ENCODE measurements at places on chromosomes 1 and 21.

DNA sequence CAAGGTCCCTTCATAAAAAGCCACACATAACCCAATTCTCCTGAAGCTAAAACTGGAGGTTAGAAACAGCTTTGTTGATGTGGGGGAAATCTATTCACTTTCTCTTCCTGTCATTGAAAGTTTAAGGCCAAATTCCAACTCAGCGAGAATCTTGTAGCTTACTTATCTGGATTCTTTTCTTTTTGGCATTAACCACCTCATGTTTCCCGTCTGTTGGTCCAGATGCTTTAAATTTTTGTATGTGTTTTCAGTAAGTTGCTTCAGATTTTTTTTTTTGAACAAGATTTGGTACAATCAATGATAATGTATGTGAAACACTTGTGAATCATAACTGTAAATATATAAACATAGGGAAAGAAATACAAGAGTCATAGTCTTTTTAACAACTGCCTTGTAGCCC is 33.7 kb upstream of the NEK7 start:
- H3K36me3 ChIP-seq = no peaks in the 10 kb centered on the region
- DNase-seq = no peak
- peak overlapping the region; percentile 36 for H3K4me3 ChIP-seq

- no peak overlapping the region for H3K4me3 ChIP-seq
- H3K27ac ChIP-seq = no peak overlapping the region
- peaks cover 7% of the 10 kb centered on the region for H3K4me1 ChIP-seq
Observed at GRCh38 chr1:66176012-66176715, 357.8 kb upstream of the SGIP1 start.

DNA sequence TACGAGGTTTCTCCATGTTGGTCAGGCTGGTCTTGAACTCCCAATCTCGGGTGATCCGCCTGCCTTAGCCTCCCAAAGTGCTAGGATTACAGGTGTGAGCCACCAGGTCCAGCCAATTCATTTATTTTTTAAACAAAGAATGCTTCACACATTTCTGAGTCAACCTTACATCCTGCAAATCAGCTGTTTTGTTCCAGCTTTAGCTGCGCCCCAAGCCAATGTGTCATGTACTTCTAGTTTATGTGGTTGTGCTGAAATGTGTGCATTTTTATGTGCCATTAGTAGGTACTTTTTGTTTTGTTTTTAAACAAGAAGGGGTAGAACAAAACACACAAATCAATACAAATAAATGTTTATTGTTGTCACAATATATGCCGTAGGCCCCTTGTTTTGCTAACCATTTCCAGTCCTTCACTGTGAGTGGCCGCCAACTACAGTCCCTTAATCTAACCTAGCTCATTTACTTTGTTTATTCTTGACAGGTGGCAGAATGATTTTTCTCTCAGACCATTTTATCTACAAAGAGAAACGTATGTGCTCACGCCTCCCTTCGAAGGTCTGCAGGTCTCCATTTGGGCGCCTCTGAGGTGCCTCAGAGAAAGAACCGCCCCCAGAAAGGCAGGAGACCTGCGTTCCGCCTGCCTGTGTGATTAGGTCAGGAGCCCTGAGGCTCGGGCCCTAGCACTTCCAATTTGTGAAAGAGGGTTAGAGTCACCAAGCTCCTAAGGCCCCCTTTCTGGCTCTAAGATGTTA is 2.8 kb upstream of the CASQ2 start:
- H3K36me3 ChIP-seq = peaks cover 2% of the 10 kb centered on the region
- H3K27ac ChIP-seq = no peak overlapping the region
- peaks cover 25% of the 10 kb centered on the region for H3K27me3 ChIP-seq

GRCh38 chr1:17438318-17439249 is 893 bp downstream of the RCC2 start:
- peak overlapping the region; percentile 98 for H3K27ac ChIP-seq
- H3K27me3 ChIP-seq = no peaks in the 10 kb centered on the region
- no peaks in the 10 kb centered on the region for H3K36me3 ChIP-seq
- peaks cover 54% of the 10 kb centered on the region for H3K4me1 ChIP-seq

- H3K4me1 ChIP-seq = no peaks in the 10 kb centered on the region
- H3K27me3 ChIP-seq = peaks cover 6% of the 10 kb centered on the region
- DNase-seq = no peak
- H3K36me3 ChIP-seq = no peaks in the 10 kb centered on the region
Observed at GRCh38 chr1:18354612-18355011, 126.1 kb upstream of the KLHDC7A start.

DNA sequence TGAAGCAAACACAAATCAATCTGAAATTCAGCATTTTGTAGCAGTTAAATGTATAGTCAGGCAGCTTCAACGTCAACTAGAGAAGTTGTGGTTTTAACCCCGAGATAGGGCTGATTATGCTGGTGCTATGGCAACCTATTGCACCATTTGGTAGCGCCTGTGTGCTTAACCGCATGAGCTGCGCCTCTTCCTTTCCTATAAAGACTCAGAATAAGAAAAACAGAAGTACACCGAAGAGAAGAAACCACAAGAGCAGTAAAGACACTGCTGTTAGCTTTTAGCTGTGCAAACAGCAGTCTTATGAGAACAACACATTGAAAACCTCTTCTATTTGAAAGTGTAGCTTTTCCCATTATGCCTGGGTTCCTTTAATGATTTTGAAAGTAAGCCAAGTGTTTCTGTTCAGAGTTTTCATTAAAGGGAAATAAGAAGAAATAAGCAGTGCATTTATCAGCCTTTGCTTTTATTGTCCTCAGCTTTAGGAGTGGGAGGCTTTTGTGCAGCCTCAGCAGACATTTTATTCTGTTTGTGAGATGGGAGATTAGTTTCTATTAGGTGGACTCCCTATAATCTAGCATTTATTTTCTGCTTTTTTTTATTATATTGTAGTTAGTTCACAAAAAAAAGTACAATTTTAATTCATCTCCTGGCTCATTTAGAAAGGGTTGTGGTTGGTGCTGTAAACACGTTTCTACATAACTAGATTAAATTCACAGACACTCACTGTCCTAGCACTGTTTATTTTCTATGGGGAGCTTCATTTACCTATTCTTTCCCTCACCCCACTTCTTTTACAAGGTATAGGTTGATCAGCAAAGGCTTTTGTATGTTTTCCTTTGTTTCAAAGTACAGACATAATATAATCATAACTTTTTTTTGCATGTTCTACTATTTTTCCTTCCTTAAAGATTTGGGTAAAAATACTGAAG is 43.3 kb downstream of the PTPRC start:
- H3K4me1 ChIP-seq = peaks cover 21% of the 10 kb centered on the region
- DNase-seq = no peak
- no peaks in the 10 kb centered on the region for H3K27me3 ChIP-seq

GRCh38 chr1:109621379-109622136 is 1.9 kb downstream of the AMPD2 start:
- peak overlapping the region; percentile 99 for H3K4me3 ChIP-seq
- H3K36me3 ChIP-seq = peaks cover 7% of the 10 kb centered on the region
- no peak for DNase-seq
- H3K27ac ChIP-seq = peak overlapping the region; percentile 41
- H3K4me1 ChIP-seq = peaks cover 56% of the 10 kb centered on the region
- no peaks in the 10 kb centered on the region for H3K27me3 ChIP-seq

- peaks cover 41% of the 10 kb centered on the region for H3K4me1 ChIP-seq
- no peaks in the 10 kb centered on the region for H3K27me3 ChIP-seq
- peaks cover 2% of the 10 kb centered on the region for H3K36me3 ChIP-seq
- peak overlapping the region; percentile 96 for H3K27ac ChIP-seq
Observed at GRCh38 chr1:84253891-84254290, 47.6 kb upstream of the SAMD13 start.

GRCh38 chr1:64043976-64044375 is 159.4 kb upstream of the UBE2U start:
- H3K36me3 ChIP-seq = no peaks in the 10 kb centered on the region
- peak overlapping the region; percentile 94 for H3K27ac ChIP-seq
- no peak for DNase-seq
- peak overlapping the region; percentile 8 for H3K4me3 ChIP-seq
- peaks cover 75% of the 10 kb centered on the region for H3K4me1 ChIP-seq

DNA sequence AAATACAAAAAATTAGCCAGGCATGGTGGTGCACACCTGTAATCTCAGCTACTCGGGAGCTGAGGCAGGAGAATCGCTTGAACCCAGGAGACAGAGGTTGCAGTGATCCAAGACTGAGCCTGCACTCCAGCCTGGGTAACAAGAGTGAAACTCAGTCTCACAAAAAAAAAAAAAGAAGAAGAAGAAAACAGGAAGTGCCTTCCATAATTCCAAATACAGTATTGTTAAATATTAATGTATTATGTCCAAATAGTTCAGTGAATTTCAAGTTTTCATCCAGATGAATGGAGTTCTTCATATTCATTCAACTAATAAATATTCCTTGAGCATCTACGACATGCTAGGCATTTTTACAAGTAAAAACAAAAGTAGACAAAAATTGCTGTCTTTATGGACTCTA is 33.3 kb downstream of the PLEKHO1 start:
- H3K4me1 ChIP-seq = peaks cover 20% of the 10 kb centered on the region
- H3K4me3 ChIP-seq = no peak overlapping the region
- no peaks in the 10 kb centered on the region for H3K36me3 ChIP-seq
- no peaks in the 10 kb centered on the region for H3K27me3 ChIP-seq

DNA sequence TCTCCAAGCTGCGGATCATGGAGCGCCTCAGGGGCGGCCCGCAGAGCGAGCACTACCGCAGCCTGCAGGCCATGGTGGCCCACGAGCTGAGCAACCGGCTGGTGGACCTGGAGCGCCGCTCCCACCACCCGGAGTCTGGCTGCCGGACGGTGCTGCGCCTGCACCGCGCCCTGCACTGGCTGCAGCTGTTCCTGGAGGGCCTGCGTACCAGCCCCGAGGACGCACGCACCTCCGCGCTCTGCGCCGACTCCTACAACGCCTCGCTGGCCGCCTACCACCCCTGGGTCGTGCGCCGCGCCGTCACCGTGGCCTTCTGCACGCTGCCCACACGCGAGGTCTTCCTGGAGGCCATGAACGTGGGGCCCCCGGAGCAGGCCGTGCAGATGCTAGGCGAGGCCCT is 2.7 kb downstream of the CPTP start:
- no peaks in the 10 kb centered on the region for H3K27me3 ChIP-seq
- peaks cover 31% of the 10 kb centered on the region for H3K4me1 ChIP-seq
- H3K27ac ChIP-seq = no peak overlapping the region
- no peak for DNase-seq
- H3K36me3 ChIP-seq = no peaks in the 10 kb centered on the region
- H3K4me3 ChIP-seq = no peak overlapping the region

DNA sequence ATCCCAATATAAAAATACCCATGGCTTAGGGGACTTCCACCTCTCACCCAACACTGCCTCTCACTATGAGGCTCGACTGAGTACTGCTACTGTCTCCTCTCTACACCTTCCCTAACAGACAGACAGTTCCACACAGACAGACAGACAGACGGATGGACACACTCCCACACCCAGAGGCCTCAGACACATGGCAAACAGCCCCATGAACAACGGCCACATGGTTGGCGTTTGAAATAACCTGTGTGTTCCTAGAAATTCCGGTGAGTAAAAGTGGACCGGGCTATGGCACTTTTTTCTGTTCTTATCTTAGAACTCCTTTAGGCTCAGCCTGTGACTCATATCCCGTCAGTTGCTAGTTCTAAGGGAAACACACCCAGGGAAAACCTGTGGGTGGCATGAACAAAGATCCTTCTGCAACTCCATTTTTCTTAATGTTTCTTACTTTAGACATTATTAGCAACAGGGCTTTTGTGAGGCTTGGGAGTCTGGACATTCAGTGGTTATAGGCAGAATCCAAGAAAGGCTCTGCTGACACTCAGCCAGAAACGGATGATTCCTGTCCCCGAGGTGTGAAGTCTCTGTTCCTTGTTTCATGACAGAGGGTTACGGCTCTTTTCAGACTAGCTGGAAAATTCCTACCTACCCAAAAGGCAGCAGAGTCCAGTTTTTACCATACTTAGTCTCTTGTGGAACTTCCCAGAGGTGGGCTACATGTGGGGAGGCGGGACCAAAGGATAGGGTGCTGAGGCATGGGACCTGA is 90.5 kb upstream of the TLR5 start:
- peaks cover 2% of the 10 kb centered on the region for H3K36me3 ChIP-seq
- no peak for DNase-seq
- H3K27ac ChIP-seq = peak overlapping the region; percentile 79
- no peaks in the 10 kb centered on the region for H3K27me3 ChIP-seq
- H3K4me1 ChIP-seq = peaks cover 24% of the 10 kb centered on the region

GRCh38 chr1:9110669-9111356 is 18.1 kb downstream of the GPR157 start:
- peaks cover 7% of the 10 kb centered on the region for H3K4me1 ChIP-seq
- H3K27me3 ChIP-seq = no peaks in the 10 kb centered on the region
- H3K4me3 ChIP-seq = no peak overlapping the region
- no peak overlapping the region for H3K27ac ChIP-seq
